ENCODE measurements at places on chromosomes 11 and 22.

GRCh38 chr11:128772814-128773213, 78.9 kb downstream of the FLI1 start:
- DNase-seq, result no peak

GRCh38 chr22:17578136-17578754, 14.9 kb downstream of the SLC25A18 start:
- peak; percentile 56 for DNase-seq

- DNase-seq, result no peak
Measured at GRCh38 chr11:11230087-11230486, 123.0 kb downstream of the CSNK2A3 start.

DNA sequence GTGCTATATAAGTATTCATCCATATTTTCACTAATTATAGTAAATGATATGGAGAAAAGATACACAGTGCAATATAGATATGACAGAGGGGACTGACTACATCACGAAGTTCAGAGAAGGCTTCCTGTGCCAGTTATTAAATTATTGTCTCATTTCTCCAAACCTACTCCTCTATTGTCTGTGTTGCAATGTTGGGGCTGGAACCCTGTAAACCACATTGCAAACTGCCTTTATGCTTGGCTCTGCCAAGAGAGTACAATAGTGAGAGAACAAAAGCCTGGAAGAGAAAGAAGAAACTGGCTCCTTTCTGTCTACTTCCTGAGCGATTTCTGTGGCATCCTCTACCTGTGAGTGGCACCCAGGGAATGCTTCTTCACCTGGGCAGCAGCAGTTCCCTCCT, 46.4 kb downstream of the ME3 start:
- DNase-seq, result no peak

GRCh38 chr11:103888541-103888951, 147.9 kb upstream of the DDI1 start:
- no peak for DNase-seq

GRCh38 chr11:113240389-113240788, 74.0 kb upstream of the TTC12 start:
- no peak for DNase-seq

- no peak for DNase-seq
Measured at GRCh38 chr11:94563176-94563847, 3.9 kb upstream of the PIWIL4 start.

DNA sequence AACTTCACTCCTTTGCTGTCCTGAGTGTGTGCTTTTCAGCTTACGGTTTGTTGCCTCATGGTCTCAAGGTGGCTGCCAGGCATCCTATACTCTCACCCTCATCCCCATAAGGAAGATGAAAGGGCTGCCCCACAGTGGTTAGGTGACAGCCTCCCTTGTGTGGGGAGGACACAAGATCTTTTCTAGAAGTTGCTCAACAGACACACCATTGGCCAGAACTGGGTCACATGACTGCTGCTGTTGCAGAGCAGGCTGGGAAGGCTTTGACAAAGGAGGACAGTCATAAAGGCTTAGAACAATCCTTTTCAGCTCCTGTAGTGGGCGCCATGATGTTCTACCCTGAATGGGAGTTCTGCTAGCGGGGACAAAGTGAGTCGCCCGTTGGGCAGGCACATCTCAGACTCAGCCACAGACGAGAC, 69.7 kb upstream of the RASD2 start:
- DNase-seq, result peak; percentile 17

DNA sequence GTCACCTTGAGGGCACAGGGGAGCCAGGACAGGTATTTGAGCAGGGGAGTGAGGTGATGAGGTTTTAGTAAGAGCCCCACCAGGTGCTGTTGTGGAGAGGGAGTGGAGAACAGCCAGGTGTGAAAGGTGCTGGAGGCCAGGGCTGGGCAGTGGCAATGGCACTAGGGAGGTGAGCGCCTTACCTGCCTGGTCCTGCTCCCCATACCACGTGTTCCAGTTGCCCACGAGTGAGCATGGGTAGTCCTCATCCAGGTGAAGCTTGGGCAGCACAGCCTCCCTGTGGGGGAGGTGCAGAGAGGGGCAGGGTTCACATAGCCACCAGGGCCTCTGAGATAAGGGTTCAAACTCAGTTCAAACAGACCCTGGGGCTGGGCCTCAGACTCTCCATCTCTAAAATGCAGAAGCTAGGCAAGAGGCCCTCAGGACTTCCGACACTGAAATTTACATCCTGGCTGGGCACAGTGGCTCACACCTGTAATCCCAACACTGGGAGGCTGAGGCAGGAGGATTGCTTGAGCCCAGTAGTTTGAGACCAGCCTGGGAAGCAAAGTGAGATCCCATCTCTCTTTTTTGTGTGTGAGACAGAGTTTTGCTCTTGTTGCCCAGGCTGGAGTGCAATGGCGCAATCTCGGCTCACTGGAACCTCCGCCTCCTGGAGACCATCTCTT, 11.8 kb downstream of the NIPSNAP1 start:
- no peak for DNase-seq

DNA sequence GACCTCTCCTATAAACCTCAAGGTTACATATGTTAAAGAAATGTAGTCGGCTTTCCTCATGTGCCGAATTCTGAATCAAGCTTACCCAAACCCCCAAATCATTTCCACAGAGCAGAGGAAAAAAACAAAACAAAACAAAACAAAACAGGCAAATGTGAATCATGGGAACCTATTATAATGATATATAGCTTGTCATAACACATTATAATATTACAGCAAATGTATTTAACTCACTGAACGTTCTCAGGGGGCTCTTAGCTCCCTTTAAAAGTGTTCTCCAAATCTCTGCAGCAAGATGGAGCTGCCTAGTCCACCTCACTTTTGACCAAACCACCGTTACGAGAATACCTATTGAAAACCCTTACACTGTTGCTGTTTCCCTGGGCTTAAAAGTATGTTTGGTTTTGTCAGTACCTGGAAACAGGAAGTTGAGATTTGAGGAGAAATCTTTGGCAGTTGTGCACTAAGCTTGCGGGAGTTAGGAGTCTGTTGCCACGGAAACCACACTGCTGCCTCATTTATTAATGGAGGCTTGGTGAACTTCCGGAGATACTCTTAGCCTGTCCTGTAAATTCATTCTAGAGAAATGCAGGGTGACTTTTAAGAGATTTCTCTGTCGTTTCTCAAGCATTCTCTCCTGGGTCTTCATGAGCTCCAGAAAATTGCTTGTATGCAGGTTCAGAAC, 167.0 kb upstream of the RASSF10 start:
- no peak for DNase-seq

DNA sequence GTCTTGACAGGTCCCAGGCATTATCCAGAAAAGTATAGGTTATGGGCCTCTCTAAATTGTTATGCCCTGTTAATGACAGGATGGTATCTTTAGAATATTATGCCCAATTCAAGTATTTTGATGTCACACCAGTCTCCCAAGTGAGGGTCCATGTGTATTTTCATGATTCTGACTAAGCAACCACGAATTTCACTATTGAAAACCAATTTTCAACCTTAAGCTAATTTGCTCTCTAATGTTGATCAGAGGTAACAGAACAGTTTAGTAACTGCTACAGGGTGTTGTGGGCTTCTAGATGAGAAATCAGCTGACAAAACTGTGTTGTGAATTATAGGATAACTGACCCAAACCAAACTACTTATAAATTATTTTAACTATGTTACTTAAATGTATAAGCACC, 48.0 kb upstream of the SORL1-AS1 start:
- no peak for DNase-seq

GRCh38 chr22:43185860-43186261, 1.1 kb downstream of the TTLL12 start:
- no peak for DNase-seq

DNA sequence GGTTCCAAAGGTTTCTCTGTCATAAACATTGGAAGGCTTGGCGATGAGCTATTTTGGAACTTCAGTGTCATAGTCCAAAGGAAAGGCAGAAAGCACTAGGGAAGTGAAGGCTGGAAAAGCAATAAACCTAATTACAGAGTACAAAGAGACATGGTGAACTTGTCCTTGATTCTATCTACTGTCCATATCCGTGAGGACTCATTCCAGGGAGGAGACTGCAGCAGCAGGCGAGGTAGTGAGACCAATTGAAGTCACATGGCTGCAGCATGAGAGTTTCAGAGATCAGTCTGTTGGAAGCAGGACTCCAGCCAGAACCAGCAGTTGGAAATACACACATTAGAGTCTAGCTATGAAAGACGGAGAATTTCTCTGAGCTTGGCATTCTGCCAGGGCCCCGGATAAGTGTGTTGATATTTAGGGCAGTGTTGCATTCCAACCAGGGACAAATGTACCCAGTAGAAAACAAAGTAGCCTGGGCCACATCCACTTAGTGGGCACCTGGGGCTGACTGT, 54.1 kb upstream of the ARHGAP42 start:
- peak; percentile 87 for DNase-seq

DNA sequence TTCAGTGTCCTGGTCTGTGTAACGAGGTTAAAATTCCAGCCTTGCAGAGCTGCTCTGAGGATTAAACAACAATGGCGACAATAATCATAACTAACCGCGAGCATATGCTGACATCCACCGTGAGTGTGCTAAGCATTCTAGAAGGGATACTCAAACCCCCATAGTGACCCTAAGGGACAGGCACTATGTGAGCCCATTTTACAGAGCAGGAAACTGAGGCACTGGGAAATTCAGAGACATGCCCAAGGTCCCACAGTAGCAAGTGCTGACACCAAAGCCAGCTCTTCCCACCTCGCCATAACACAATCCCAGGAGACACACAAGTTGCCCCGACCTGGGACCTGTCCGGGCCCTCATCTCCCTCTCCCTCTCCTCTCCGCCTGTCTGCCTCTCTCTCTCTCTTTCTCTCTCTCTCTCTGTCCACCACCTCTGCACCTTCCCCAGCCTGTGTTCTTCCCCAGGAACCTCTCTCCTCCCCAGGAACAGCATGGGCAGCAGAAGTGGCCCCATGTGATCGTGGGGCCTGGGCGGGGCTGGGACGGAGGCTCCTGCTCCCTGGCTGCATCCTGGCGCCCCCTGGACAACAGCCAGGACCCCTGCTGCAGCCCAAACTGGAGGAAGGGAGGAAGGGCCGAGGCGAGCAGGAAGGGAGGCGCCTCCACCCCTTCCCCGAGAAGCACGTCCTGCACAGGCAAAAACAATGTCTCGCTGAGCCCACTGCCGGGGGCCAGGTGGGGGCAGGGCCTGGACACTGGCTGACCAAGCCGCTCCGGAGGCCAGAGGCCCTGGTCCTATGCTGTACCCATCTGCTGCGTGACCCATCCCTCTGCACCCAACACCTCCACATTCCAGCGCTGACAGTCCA, 14.8 kb upstream of the MFNG start:
- DNase-seq, result no peak

DNA sequence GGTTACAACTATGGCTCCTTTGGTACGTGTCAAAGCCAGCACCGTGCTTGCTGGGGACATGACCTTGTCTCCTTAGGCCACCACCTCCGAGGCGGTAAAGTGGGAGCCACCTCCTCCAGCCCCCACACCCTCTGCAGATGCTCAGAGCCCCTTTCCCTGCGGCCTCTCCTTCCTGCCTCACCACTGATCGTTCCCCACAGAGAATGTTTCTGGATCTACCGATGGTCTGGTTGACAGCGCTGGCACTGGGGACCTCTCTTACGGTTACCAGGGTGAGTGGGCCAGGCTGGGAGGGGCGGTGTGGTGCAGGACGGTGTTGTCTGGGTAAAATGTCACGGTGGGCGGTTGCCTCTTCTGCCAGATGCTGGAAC, 8.9 kb downstream of the SIDT2 start:
- no peak for DNase-seq

GRCh38 chr22:38284042-38284402, 11.2 kb upstream of the TMEM184B start:
- DNase-seq, result no peak

Data from foreskin melanocyte (primary cell).